Liver (tissue), 10 donors: ENCODE measurements at places on chromosomes 4 and X.

GRCh38 chr4:181528570-181529184 lies 714.5 kb upstream of the TENM3 start:
- no peaks in the 10 kb centered on the region for H3K36me3 ChIP-seq
- H3K27ac ChIP-seq, result no peak overlapping the region
- peak; percentile 64 for DNase-seq
- H3K4me1 ChIP-seq, result no peaks in the 10 kb centered on the region
- H3K27me3 ChIP-seq, result no peaks in the 10 kb centered on the region

DNA sequence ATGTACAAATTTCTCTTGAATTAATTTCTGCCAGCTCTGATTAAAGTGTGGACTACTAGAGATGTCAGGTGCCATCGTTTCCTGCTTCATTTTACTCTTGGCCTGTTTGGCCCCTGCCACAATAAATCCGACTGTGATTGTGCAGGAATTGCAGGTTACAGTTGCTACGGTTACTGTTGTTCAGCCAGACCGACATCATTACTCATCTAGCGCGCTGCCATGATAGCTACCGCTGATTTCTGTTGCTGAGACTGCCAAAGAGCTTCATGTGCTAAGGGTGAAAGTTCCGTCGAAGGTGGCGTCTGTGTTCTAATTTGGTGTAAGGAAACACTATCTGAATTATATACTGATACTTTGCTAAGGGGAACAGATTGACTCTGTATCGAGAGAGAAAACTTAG lies 22.1 kb downstream of the SLIT2 start:
- H3K4me1 ChIP-seq, result no peaks in the 10 kb centered on the region
- H3K36me3 ChIP-seq, result no peaks in the 10 kb centered on the region
- H3K27ac ChIP-seq, result no peak overlapping the region
- H3K4me3 ChIP-seq, result no peak overlapping the region

DNA sequence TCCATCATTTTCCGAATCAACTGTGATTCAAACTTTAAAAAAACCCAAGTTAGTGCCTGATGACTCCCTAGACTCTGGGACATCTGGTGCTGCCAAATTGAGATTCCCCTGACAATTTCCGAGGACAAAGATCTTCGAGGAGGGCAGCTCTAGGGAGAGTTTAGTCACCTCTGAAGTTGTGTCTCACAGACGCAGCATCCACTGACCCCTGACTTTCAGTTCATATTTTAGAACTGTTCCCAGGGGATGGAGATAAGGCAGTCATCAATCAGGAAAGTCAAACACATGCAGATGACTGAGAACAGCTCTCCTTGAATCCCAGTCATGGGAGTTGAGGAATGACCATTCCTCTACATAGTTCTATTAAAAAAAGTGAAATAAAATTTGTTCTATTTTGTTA lies 643.9 kb downstream of the TRIML1 start:
- H3K36me3 ChIP-seq, result no peaks in the 10 kb centered on the region
- no peaks in the 10 kb centered on the region for H3K27me3 ChIP-seq
- no peak overlapping the region for H3K4me3 ChIP-seq
- DNase-seq, result no peak
- no peaks in the 10 kb centered on the region for H3K4me1 ChIP-seq

DNA sequence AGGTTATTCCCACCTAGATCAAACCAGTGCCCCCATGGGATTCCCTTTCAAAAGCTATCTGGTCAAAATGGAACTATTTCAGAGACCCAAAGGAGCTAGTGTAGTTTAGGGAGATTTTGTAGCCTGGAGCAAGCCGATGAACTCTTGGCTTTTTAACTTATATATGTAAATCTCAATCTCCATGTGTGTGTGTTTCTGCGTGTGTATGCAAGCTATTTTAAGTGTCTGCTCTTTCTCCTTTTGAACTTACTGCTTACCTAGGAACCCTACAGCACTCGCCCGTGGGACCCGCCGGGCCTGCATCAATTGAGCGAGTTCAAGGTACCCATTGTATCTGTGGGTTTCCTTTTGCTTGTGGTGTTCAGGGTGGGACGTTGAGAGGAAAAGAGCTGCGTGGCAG lies 10.4 kb downstream of the CSTF2 start:
- H3K27ac ChIP-seq, result no peak overlapping the region
- H3K27me3 ChIP-seq, result no peaks in the 10 kb centered on the region
- H3K36me3 ChIP-seq, result peaks cover 6% of the 10 kb centered on the region
- no peak for DNase-seq

DNA sequence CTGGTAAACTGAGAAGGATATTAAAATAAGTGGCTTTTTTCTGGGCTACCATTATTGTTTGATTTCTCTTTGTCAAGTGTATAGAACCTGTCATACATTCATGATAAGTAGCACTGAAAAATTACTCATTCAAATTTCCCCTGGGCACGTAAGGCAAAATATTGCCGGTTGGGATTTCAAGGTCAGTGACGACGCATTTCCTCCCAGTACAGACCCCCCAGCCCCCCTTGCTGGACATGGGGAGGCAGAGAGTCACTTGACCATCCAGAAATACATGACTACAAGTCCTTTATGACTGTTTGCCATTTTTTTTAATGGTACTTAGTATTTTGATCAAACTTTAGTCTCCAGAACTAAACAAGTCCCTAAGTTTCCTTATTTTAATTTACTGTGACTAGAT lies 6.8 kb upstream of the MND1 start:
- H3K4me3 ChIP-seq, result no peak overlapping the region
- H3K36me3 ChIP-seq, result no peaks in the 10 kb centered on the region
- no peaks in the 10 kb centered on the region for H3K27me3 ChIP-seq
- H3K27ac ChIP-seq, result no peak overlapping the region
- DNase-seq, result no peak

GRCh38 chr4:54277691-54278090 lies 48.6 kb downstream of the PDGFRA start:
- H3K27ac ChIP-seq, result no peak overlapping the region
- no peak for DNase-seq
- H3K36me3 ChIP-seq, result no peaks in the 10 kb centered on the region
- no peak overlapping the region for H3K4me3 ChIP-seq
- H3K4me1 ChIP-seq, result peaks cover 10% of the 10 kb centered on the region

DNA sequence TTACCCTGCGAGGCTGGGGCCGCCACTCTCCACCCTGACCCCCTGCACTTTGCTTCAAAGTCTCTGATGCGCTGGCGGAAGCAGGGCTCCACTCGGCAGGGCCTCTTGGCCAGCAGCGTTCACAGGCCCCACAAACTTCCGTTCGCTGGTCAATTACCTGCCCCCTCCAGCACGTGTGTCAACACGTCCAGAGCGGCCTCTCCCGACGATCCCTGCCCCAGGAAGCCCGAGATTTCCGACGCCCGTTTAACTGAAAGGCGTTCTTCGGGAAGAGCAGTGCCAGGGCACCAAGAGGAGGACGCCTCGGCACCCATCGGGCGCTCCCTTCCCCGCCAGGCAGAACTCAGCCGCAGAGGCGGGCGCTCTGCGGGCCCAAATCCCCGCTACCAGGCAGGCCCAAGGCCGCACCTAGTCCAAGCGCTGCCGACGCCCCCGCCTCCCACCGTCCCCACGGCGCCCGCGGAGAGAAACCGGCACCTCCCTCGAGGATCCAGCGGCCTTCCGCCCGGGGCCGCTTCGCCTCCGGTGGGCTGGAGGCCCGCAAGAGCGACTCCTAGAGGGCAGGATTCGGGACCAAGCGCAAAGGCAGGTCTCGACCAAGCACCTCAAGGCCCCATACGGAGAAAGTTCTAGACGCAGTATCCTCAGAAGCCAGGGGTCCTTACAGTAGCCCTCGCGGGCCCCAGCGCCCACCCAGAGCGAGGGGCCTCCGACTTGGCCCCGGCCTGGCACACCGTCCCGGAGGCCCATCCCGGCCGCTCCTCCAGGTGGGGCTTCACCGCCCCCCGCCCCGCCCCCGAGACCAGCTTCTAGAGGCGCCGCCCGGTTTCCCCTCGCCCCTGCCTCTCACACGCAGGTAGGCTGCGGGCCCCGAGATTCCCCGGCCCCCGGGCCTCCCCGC lies 586 bp downstream of the BCAP31 start:
- peak overlapping the region; percentile 83 for H3K27ac ChIP-seq
- no peaks in the 10 kb centered on the region for H3K27me3 ChIP-seq
- peaks cover 21% of the 10 kb centered on the region for H3K4me1 ChIP-seq
- DNase-seq, result peak; percentile 41

GRCh38 chr4:179692222-179692621 lies 2250.0 kb upstream of the AGA start:
- H3K36me3 ChIP-seq, result no peaks in the 10 kb centered on the region
- H3K4me1 ChIP-seq, result no peaks in the 10 kb centered on the region
- no peaks in the 10 kb centered on the region for H3K27me3 ChIP-seq
- no peak overlapping the region for H3K27ac ChIP-seq

DNA sequence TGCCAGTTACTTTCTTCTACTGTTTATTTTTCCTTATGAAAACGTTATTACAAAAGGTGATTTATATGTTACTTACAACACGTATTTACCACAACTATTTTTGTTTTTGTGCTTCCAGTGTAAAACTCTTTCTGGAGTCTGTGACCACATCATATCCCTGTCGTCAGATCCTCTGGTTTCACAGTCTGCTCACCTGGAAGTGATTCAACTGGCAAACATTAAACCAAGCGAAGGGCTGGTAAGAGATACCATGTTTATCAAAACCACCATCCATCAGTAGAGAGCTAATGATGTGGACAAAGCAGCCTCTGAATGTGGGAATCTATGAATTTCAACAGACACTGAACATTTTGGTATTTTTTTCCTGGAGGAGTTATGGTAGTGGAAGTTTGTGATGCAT lies 116.1 kb downstream of the CNKSR2 start:
- no peak overlapping the region for H3K4me3 ChIP-seq
- no peak overlapping the region for H3K27ac ChIP-seq
- no peak for DNase-seq

DNA sequence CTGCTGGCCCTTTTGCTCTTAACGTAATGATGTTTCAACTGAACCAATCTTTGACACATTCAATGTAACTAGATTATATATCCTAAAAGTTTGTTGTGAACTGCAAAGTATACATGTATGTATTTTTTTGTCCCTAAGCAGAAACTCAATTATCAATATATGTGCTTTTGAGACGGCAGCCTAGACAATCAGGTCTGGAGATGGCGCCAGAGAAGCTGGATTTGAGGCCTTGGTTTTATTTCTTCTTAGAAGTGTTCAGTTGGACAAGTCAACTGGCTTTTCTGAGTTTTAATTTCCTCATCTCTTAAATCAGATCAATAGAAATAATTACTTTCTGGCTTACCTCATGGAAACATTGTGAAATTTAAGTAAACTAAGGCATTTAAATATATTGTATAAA lies 62.5 kb downstream of the DCAF8L1 start:
- H3K36me3 ChIP-seq, result no peaks in the 10 kb centered on the region
- no peaks in the 10 kb centered on the region for H3K4me1 ChIP-seq
- no peak overlapping the region for H3K4me3 ChIP-seq
- no peak overlapping the region for H3K27ac ChIP-seq

- no peak for DNase-seq
- no peak overlapping the region for H3K27ac ChIP-seq
- no peaks in the 10 kb centered on the region for H3K27me3 ChIP-seq
- H3K36me3 ChIP-seq, result no peaks in the 10 kb centered on the region
- H3K4me1 ChIP-seq, result no peaks in the 10 kb centered on the region
These were observed 13.9 kb downstream of the ATG4A start for GRCh38 chrX:108105473-108105872.

DNA sequence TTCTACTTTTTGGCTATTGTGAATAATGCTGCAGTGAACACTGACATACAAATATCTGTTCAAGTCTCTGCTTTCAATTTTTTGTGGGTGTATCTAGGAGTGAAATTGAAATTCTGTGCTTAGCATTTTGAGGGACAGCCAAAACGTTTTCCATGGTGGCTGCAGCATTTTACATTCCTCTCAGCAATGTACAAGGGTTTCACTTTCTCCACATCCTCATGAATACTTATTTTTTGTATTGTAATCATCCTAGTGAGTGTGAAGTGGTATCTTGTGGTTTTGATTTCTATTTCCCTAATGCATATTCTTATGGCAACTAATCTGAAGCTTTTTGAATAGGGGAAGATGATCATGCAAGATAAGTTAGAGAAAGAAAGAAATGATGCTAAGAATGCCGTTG lies 40.3 kb downstream of the HSPA4L start:
- H3K27ac ChIP-seq, result no peak overlapping the region
- no peaks in the 10 kb centered on the region for H3K4me1 ChIP-seq
- no peak overlapping the region for H3K4me3 ChIP-seq
- DNase-seq, result no peak

DNA sequence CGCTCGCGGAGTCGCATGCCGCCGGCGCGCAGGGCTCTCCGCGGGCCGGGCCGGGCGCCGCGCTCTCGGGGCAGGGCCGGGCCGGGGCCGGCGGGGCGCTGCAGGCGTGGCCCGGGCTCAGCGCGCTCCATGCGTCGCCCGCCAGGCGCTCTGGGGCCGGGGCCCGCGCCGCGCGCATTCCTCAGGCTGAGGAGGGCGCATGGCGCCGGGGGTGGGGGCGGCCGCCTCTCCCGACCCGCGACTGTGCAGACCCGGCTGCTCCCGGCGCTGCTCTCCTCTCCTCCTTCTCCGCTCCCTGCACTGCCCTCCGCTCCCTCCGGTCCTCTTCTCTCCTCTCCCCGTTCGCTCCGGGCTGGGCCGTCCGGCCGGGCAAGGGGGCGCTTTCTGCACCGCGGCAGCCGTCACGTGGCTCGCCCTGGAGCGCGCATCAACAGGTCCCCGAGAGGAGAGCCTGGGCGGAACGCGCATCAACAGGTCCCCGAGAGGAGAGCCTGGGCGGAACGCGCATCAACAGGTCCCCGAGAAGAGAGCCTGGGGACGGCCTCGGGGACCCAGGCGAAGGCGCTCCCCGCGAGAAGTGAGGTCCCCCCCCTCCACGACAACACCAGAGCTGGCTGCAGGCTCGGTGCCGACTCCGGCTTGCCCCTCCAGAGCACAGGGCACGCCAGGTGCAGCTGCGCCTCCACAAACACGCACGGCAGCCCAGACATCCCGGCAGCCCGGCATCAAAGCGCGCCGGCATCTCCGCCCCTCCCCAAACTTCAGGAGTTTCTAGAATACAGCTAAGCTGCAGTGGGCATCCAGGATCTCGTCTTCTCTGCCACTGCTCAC lies 12.9 kb downstream of the PPP2R3B start:
- DNase-seq, result no peak
- H3K4me1 ChIP-seq, result peaks cover 8% of the 10 kb centered on the region

DNA sequence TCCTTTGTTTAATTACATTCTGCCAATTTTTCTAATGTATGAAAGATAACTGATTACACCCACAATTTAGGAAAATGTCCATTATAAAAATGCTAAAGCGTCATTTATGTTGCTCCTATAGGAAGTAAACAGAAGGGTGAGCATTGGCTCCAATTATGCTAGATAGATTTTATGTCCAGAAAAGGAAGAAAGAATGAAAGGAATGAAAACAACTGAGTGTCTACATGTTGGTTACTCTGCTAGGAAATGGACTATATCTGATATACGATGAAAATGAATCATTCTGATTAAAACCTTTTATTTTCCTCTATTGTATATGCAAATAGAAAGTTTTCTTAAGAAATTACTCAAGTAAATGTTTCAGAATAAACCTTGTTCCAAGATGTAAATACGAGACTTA lies 1.6 kb downstream of the ENAM start:
- no peak overlapping the region for H3K27ac ChIP-seq
- no peak for DNase-seq
- H3K36me3 ChIP-seq, result no peaks in the 10 kb centered on the region
- no peak overlapping the region for H3K4me3 ChIP-seq
- H3K4me1 ChIP-seq, result no peaks in the 10 kb centered on the region
- no peaks in the 10 kb centered on the region for H3K27me3 ChIP-seq
